ENCODE measurements at places on chromosomes 3 and 15.

- no peak for DNase-seq
These were observed 19.9 kb downstream of the RBPMS2 start for GRCh38 chr15:64755427-64755940.

GRCh38 chr3:30974071-30974470 is 79.6 kb upstream of the GADL1 start:
- no peak for DNase-seq

- DNase-seq, result no peak
These were observed 178.9 kb upstream of the THRB start for GRCh38 chr3:24673596-24673995.

GRCh38 chr3:115381573-115381912 is 234.5 kb upstream of the ZBTB20 start:
- no peak for DNase-seq

DNA sequence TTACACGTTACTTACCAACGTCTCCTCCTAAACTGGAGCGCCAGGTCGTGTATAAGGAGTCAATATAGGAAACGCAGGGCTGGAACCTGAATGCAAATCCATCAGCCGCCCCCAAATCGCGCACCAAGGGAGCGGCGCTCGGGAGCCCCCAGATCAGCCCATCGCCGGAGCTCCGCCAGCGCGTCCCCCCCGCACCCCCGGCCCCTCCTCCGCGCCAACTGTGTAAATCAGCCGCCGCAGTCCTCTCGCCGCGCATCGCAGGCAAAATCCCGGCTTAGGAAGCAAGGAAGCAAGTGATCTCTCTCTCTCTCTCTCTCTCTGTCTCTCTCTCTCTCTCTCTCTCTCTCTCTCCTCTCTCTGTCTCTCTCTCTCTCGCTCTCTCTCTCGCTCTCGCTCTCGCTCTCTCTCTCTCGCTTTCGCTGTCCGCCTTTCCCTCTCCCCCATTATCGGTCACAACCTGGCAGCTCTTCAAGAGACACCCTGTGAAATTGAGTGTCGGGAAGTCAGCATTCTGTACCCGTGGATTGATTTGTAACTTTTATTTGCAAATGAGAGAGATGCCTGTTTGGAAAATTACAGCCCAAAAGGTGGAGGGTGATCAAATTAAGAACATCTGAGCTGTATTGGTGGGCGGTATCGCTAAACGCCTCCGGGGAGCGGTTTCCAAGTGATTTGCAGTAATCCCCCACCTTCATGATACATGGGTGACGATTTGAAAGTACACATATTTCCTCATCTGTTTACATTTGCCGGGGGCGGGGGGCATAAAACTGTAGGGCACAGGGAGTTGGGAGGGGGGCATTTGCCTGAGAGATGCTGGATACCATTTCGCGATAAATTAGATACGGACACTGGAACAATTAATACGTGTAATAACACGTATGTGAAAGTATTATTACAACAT is 645 bp upstream of the SLITRK3 start:
- no peak for DNase-seq

GRCh38 chr3:85780806-85781205 is 822.0 kb downstream of the CADM2 start:
- no peak for DNase-seq

DNA sequence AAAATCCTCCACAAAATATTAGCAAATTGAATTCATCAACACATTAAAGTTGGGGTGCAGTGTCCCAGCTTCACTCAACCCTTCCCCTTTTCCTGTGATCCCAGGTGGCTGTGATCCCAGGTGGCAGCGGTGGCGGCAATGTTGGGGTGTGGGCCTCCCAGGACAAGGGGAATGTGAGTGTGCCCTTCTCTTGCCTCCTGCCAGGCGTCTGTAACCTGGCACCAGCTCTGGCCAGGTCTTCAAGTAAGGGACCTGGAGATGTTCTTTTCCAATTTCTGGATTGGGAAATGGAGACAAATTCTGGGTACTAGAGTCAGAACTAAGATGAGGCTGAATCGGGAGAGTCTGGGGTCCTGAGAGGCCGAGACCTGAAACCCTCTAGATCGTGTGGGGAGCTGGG is 20.1 kb downstream of the GOLGA6A start:
- DNase-seq, result no peak

DNA sequence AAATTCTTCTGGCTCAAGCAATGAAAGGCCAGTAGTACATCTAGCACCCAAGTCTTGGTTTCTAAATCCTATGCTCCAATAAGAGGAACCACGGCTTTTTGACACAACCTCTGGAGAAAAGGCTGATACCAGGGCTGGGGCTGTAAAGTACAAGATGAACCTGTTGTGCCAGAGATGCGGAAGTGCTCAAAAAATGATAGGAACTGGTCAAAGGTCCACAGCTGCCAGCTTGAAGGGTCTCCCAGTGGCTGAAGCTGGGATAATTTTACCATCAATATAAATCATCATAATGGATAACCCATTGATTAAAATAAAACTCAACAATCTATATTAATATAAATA is 558 bp upstream of the NCEH1 start:
- DNase-seq, result no peak

DNA sequence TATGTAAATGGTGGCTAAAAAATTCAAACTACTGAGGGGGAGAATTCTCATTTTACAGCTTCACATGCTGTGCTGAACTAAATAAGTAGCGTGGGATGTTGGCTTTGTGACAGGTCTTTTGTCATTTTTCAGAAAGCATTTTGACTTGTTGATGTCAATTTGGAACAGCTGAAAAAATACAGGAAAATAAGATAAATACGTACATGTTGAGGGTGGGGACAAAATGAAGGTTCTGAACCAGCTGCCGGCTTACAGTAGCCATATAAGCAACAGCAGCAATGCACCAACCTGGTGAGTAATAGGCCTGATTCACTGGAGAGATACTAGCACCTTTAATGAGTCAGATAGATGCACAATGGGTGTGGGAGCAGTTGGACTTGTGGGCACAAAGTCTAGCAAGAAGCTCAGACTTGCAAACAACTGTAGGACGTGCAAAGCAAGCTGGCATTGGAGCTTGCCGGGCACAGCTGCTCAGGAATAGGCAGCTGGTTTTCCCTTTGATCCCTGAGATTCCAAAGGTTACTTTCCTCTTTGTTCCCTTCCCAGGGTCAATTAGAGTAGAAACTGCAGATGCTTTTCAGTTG is 12.9 kb downstream of the B3GNT5 start:
- peak; percentile 72 for DNase-seq

GRCh38 chr3:52794612-52795099 is at the start of gene ITIH3:
Gene ITIH3 (plus strand): TSS chr3:52794796. CDS start chr3:52794804, 8 bp downstream.
- DNase-seq, result no peak

- no peak for DNase-seq
These were observed 75.6 kb downstream of the FAM174B start for GRCh38 chr15:92579931-92580470.
